ENCODE measurements at places on chromosomes 16 and 17.

DNA sequence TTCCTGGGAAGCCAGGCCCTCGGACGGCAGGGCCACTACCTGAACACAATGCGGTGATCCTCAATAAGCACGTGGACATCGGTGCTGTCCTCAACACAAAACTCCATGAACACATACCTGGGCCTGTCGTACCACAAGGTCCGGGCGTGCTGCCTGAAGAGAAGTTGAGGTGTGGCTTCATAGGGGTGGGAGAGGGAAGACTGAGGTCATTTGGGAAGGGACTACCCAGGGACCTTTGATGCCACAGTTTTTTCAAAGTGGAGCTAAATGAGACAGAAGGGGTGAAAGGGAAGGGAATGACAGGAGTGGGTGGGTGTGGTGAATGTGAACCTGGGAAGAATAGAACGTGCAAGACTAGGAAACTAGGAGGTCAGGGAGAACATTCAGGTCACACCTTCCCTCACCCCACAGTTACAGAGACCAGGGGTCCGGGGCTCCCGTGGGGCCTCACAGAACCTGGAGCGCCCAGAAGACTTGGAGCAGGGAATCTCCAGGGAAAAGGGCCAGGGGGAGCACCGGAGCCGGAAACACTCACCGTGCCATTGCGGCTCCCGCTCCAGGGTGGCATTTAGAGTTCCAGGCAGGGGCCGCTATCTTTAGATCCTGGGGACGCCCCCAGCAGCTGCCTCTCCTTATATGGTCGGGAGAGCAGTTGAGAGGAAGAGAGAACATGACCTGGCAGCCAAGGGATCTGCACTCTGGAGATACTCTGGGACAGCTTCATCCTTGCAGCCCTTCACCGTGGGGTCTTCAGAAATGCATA, at the start of gene PTGES3L:
PTGES3L (minus strand) TSS at position 570 of the 763 bp plus-strand sequence; CDS start at position 543, 27 bp downstream.
- peak; percentile 39 for DNase-seq

- no peak for DNase-seq
These were observed 25.5 kb upstream of the METRNL start for GRCh38 chr17:83053739-83054451.

- no peak for DNase-seq
These were observed 6.6 kb downstream of the TSR3 start for GRCh38 chr16:1345087-1345486.

GRCh38 chr17:49495842-49496182, 719 bp downstream of the NGFR start:
- no peak for DNase-seq

- no peak for DNase-seq
These were observed 15.7 kb downstream of the SLC16A3 start for GRCh38 chr17:82244413-82245133.

DNA sequence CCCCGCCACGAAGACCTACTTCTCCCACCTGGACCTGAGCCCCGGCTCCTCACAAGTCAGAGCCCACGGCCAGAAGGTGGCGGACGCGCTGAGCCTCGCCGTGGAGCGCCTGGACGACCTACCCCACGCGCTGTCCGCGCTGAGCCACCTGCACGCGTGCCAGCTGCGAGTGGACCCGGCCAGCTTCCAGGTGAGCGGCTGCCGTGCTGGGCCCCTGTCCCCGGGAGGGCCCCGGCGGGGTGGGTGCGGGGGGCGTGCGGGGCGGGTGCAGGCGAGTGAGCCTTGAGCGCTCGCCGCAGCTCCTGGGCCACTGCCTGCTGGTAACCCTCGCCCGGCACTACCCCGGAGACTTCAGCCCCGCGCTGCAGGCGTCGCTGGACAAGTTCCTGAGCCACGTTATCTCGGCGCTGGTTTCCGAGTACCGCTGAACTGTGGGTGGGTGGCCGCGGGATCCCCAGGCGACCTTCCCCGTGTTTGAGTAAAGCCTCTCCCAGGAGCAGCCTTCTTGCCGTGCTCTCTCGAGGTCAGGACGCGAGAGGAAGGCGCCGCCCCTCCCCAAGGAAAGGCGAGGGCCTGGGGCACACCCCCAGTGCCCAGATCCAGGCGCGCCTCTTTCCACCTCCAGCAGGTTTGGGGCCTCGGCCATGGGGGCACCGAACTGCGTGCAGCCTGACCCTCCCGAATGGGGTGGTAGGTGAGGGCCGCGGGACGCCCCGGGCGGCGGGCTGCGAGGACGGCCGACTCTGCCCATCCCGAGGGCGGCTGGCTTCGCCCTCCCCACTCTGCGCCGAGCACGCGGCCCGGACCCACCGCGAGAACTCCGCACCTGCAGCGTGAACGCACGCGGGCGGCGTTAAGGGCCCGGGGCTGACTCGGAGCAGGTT, 664 bp downstream of the HBQ1 start:
- DNase-seq, result peak; percentile 36

DNA sequence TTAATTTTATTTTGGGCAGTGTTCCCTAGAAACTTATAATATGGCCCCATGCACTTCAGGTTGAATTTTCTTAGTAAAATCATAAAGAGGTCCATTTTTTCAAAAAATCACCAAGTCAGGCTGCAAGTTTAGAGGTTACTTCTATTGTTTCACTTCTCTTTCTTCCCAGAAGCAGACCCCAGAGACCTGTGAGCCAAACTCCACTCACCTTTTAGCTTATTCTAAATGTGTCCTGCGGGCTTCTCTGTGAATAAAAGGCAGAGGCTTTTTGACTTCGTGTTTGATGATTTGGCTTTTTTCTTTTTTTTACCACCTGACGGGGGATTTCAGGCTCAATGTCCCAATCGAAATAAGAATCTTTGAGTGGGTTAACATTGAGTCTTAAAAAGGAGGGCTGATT, 7.4 kb downstream of the PRKCB start:
- no peak for DNase-seq
